ENCODE measurements at places on chromosomes 5 and 9. TPM values are rescaled to one million over a fixed set of nuclear protein-coding genes. Genes with fewer than 3 reads are reported as not detected.

GRCh38 chr9:16236311-16236710 lies 634.2 kb downstream of the BNC2 start:
- no peak for DNase-seq

- DNase-seq = no peak
These were observed 368.7 kb downstream of the EBF1 start for GRCh38 chr5:158731014-158731413.

GRCh38 chr9:92961627-92962302 lies 14.4 kb downstream of the FGD3 start:
- DNase-seq = no peak

GRCh38 chr5:67815455-67816391 lies 399.8 kb upstream of the PIK3R1 start:
- no peak for DNase-seq

- no peak for DNase-seq
These were observed 23.6 kb downstream of the DYNC2I2 start for GRCh38 chr9:128633057-128633456.

GRCh38 chr5:54645882-54646355 lies 128.4 kb downstream of the SNX18 start:
- DNase-seq = no peak

GRCh38 chr5:96348536-96348935 lies 84.5 kb downstream of the PCSK1 start:
- no peak for DNase-seq

GRCh38 chr5:126508962-126509279 lies 85.7 kb downstream of the GRAMD2B start:
- no peak for DNase-seq

- no peak for DNase-seq
These were observed 19.7 kb downstream of the COL5A1 start for GRCh38 chr9:134661299-134661698.

DNA sequence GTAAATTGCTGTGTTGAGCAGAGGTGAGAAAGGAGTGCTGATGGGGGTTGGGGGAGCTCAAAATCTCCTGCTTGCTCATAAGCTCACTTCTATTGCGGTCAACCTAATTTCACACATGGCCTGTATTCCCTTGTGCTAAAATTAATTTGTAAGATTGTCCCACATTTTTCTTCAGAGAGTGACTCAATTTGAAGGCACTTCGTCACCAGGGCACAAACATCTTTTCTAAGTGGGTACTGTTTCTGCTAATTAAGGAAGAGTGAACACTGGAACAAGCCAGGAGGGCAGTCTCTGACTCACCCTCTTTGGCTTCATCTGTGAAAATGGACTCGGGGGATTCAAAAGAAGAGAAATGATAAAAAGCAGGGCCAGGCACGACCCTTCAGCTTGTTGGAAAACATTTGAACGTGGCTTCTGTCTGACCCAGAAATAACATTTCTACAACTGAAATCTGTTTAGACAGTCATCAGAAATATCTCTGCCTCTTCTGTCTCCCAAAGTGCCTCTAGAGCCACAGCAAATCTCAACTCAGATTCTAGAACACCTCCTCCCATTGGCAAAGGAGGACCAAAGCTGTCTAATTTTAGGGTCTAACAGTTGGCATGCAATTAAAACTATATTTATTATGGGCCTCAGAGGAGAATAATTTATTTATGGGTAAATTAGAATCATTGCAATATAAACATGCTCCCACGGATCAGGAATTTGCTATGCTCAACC lies 49.8 kb downstream of the FEM1C start:
- peak; percentile 48 for DNase-seq

GRCh38 chr5:40801771-40802562 lies 3.8 kb upstream of the PRKAA1 start:
- DNase-seq = no peak

DNA sequence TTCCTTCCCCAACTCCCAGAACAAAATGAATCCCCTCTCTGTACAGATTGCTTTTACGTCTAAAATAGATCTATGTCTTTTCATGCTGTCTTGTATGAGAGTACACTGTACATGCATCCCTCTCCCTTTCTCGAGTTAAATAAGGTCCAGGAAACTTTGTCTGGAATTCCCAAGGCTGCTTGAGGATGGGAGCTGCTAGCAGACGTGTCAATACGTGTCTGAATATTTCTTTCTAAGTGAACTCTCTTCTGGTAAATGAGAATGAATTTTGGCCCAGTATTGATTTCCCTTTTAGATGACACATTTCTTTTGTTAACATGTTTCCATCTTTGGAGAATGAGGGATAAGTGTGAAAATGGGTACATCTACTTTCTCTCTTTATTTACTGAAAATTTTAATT lies 59.6 kb upstream of the GAS1 start:
- DNase-seq = no peak

- no peak for DNase-seq
These were observed 158.4 kb downstream of the ERCC6L2 start for GRCh38 chr9:96033896-96034295.

GRCh38 chr9:36729906-36730305 lies 157.2 kb downstream of the MELK start:
- no peak for DNase-seq

DNA sequence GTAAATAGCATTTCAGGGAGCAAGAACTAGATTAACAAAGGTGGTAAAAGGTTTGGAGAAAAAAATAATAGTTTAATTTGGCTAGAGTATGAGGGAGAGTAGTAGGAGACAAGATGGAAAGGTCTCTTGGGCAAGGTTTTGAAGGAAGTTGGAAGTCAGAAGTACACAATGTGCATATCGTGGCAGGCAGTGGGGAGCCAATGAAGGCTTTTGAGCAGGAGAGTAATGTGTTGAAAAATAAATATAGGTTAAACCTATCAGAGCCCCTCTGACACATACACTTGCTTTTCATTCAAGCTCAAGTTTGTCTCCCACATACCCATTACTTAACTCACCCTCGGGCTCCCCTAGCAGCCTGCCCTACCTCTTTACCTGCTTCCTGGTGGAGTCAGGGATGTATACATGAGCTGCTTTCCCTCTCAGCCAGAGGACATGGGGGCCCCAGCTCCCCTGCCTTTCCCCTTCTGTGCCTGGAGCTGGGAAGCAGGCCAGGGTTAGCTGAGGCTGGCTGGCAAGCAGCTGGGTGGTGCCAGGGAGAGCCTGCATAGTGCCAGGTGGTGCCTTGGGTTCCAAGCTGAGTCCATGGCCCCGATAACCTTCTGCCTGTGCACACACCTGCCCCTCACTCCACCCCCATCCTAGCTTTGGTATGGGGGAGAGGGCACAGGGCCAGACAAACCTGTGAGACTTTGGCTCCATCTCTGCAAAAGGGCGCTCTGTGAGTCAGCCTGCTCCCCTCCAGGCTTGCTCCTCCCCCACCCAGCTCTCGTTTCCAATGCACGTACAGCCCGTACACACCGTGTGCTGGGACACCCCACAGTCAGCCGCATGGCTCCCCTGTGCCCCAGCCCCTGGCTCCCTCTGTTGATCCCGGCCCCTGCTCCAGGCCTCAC lies at the start of gene CA9:
CA9 (plus strand) TSS at position 797 of the 893 bp plus-strand sequence; CDS start at position 829, 32 bp downstream.
- DNase-seq = no peak

GRCh38 chr9:113628621-113629020 lies 165.1 kb downstream of the RGS3 start:
- DNase-seq = no peak

HAPLN1 gene
- total RNA-seq = 1.6 TPM

TIGD6 gene
- total RNA-seq = 5.9 TPM

FBP1 gene
- 1.1 TPM for total RNA-seq

PRSS3 gene
- 22.9 TPM for total RNA-seq

CBY3 gene
- total RNA-seq = not detected

ADAMTS19 gene
- 12.5 TPM for total RNA-seq
